MV-4-11 (cell line): ENCODE measurements at places on chromosomes 16 and 17.

- DNase-seq: no peak
Observed at GRCh38 chr16:49148410-49148809, 133.2 kb downstream of the CBLN1 start.

DNA sequence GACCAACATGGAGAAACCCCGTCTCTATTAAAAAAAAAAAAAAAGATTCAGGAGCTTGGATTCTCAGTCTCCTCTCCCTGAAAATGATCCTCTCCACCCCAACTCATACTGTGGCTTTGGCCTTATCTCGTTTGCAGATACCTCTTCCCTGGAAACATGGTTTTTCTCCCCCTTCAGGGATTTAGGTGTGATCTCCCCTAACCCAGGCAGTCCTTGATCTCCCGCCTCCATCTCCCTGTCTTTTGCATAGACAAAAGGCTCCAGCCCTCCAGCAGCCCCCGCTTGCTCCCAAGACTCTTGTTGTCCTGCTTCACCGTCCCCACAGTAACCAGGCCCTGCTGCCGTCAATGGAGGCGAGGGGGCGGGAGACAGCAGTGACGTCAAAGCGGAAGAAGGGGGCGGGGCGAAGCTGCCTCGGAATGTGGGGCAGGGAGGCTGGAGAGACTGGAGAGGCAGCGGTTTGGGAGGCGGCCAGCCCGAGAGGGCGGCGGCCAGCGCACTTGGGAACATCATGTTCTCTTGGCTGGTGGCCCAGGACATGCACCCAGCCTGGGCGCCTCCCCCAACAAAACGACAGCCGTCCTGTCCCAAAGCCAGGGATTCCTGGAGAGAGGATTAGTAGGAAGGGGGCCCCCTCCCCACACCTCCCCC, 1.9 kb upstream of the PER1 start:
- DNase-seq: peak; percentile 81

- DNase-seq: no peak
Observed at GRCh38 chr16:50061326-50061725, 4.4 kb upstream of the HEATR3 start.

DNA sequence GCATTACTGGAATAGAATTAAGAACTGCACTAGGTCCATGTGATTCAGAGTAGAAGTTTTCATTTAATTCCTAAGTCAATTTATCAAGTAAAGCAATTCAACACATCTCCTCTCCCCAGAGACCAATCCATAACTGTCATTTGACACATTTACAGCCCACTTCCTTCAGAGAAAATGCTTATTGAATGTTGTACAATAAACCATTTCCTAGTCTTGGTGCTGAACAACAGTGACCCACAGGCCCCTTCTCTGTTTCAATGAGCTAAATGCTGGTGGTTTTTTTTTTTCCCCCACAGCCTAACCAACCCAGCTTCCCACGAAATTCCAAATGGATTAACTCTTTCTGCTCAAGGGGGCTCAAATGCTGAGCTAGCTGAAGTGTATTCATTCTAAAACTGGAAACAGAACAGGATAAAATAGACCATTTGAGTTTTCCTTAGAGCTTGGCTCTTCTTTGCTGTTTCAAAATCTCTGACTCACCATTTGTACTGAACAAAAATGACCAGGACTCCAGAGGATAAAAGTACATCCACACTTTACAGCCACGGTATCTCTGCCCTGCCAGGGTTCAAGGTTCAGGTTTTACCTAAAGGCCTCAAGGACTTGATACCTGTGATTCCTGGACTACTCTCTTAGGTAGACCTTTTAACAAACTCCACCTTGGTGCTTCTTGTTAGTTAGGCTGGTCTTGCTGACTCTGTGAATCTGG, 62.3 kb downstream of the TMEM100 start:
- DNase-seq: peak; percentile 45

- no peak for DNase-seq
Observed at GRCh38 chr17:70366386-70366785, 197.1 kb downstream of the KCNJ2 start.

- no peak for DNase-seq
Observed at GRCh38 chr16:30667361-30667905, 9.2 kb downstream of the FBRS start.

DNA sequence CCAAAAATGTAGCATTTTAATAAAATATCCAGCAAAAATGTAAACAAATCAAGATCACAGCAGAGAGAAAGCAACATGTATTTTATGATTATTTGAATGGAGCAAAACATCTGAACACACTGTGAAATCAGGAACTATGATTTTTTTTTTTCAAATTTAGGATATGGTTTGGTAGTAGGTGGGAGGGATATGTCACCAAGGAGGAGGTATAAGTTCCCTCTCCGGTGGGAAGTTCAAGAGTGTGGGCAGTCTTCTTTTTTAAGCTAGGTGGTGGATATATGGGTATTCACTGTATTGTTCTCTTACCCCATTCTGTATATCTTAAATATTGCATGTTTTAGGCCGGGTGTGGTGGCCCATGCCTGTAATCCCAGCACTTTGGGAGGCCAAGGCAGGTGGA, 10.2 kb downstream of the CDR2 start:
- no peak for DNase-seq

- DNase-seq: no peak
Observed at GRCh38 chr17:79188685-79189084, 114.1 kb downstream of the ENGASE start.

GRCh38 chr16:70526403-70526802, 2.8 kb downstream of the SF3B3 start:
- DNase-seq: peak; percentile 19

- no peak for DNase-seq
Observed at GRCh38 chr16:5944971-5945370, 847.4 kb upstream of the EEF2KMT start.

GRCh38 chr16:6749698-6750097, 582.9 kb upstream of the RBFOX1 start:
- DNase-seq: no peak

GRCh38 chr16:86611525-86611855, 33.1 kb downstream of the FOXL1 start:
- DNase-seq: no peak

GRCh38 chr17:13981881-13982280, 87.4 kb upstream of the COX10 start:
- no peak for DNase-seq

DNA sequence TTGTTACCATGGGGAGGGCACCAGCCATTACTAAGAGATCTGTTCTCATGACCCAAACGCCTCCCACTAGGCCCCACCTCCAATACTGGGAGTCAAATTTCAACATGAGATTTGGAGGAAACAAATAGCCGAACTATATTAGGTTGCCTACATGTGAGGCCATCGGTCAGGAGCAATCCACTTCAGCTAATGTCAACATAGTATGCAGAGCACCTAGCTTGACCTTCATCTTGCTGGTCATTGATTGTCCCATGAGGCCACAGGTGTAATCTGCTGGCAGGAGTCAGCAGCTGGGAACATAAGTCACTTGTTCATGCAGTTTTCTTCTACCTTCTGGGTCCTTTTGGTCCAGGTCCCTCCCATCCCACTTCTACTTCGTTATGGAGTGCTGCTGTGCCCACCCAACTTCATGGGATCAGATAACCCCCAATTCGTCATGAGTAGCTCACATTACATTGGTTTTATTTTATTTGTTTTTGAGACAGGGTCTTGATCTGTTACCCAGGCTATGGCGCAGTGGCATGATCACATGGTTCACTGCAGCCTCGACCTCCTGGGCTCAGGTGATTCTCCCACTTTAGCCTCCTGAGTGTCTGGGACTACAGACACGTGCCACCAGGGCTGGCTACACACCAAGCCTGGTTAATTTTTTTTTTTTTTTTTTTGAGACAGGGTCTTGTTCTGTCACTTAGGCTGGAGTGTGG, 5.9 kb upstream of the KPNA2 start:
- no peak for DNase-seq

GRCh38 chr17:14135906-14136590, 66.7 kb downstream of the COX10 start:
- no peak for DNase-seq

DNA sequence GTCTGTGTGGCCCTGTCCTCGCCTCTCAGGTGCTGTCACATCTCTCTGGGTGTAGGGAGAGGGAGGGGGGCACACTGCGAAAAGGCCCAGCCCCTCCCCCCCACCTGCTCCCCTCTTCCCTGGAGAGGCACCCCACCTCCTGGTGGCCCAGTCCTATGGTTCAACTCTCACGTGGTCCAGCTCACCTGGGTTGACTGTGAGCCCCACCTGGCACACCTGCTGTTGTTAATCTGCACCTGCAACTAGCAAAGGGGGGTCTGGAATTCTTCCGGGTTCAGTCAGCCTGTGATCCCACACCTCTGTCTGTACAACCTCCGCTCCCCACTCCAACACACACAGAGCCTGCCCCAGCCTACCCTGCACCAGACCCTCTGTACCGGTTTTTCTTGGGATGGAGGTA, 2.0 kb upstream of the SYNGR2 start:
- no peak for DNase-seq

GRCh38 chr17:81518785-81519283, 6.2 kb upstream of the ACTG1 start:
- DNase-seq: peak; percentile 27

- peak; percentile 51 for DNase-seq
Observed at GRCh38 chr16:88558457-88559442, 11.5 kb upstream of the ZC3H18 start.

DNA sequence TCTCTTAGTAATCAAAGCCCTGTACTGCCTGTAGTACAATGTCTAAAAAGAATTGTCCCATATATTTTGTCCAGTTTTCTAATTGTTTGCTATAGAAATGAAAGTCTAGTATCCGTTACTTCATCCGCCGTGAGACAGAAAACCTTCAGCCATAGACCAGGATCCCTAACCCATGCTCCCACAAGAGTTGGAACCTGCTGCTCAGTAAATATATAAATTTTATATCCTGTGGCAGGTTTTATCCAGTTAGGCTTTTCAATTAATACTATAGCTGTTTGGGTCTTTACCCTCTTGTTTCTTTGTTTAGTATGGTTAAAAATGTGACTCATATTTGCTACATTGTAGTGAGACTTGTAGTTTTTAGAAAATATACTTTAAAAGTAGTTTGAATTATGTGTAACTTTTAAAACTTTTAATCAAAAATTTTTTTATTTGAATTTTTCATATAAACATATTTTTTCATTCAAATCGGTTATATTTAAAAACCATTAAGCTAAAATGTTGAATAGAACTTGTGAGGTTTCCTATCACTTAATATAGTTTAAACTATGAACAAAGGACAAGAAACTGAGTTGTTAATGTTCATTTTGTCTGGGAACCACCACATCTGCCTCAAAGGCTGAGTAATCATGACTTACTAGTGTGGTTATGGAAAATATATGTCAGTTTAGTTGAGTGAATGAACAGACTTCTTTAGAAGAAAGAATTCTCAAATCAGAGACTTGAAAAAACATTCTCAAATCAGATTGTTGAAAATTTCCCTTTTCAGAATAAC, 54.8 kb downstream of the VMP1 start:
- peak; percentile 24 for DNase-seq

DNA sequence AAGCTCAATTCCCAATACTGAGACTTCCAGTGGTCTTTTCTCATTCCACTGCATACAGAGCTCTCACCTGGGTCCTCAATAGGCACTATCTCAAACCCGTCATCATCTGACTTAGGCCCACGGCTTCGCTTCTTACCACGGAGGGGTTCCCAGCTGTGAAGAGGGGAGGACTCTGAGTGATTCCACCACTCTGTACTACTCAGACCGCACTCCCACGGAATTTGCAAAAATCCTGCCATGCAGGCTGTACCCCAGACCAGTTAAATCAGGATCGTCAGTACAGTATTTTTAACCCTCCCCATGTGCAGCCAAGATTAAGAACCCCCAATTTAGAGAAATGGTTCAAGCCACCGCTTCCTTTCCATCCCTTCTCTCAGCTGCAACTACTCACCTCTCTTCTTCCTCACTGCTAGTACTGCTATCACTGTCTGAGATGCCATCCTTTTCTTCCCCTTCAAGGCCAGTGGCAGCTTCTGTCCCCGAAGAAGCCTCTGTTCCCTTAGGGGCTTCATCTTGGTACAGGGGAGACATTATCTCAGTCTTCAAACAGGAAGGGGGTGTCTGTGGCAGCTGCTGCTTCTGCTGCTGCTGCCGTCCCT, 6.2 kb upstream of the PSMC5 start:
- DNase-seq: no peak

- DNase-seq: no peak
Observed at GRCh38 chr17:10831696-10832095, 6.2 kb downstream of the PIRT start.

GRCh38 chr16:46691726-46692125, 2.3 kb downstream of the ORC6 start:
- no peak for DNase-seq

DNA sequence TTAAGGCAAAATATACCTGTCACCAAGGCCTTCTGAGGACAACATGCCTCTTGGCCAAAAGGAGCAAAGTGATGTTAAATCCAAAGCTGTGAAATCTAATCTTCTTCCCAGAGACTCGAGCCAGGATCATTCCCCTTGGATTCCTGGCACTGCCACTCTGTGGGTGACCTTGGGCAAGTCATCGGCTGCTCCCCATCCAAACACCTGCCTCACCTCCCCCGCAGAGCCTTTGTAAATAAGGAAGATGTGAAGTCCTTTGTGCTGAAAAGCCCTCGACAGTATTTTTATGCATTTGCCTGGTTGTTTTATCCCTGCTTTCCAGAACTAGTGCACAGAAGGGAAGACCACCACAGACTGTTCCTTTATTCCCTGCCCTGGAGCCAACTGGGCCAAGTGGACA, 5.4 kb upstream of the CEP295NL start:
- DNase-seq: no peak

- DNase-seq: no peak
Observed at GRCh38 chr16:27402569-27402963, 592 bp downstream of the IL21R start.

- peak; percentile 78 for DNase-seq
Observed at GRCh38 chr17:57577751-57578607, 167.1 kb downstream of the CCDC182 start.

- peak; percentile 22 for DNase-seq
Observed at GRCh38 chr17:1673041-1673785, 11.5 kb downstream of the PRPF8 start.

DNA sequence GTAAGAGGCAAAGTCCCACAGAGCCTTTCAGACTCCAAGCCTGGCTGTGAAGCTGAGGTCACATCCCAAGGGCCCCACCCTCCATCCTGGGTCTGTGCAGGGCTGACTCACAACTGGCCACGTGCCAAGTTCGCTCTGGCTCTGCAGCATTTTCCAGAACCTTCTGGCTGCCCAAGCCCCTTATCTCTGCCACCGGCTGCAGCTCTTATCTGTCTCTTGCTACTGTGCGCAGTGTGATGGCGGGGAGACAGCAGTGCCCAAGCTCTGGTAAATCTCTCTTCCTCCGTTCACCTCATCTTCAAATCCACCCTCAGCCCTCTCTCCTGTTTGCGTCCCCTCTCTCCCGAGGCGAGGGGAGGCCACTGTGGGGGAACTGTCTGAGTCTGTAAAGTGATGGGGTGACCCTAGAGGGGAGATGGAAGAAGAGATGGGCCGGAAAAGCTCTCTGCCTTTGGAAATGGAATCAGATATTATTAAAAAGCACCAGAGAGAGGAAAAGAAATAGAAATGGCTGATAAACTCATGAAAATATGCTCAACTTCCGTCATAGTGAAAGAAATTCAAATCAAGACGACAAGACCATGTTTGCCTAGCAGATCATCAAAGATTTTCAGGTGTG, 162.7 kb upstream of the CDC42EP4 start:
- DNase-seq: peak; percentile 66

GRCh38 chr17:5877948-5878347, 192.2 kb upstream of the WSCD1 start:
- DNase-seq: no peak
